ENCODE measurements at places on chromosomes 5 and 9.

DNA sequence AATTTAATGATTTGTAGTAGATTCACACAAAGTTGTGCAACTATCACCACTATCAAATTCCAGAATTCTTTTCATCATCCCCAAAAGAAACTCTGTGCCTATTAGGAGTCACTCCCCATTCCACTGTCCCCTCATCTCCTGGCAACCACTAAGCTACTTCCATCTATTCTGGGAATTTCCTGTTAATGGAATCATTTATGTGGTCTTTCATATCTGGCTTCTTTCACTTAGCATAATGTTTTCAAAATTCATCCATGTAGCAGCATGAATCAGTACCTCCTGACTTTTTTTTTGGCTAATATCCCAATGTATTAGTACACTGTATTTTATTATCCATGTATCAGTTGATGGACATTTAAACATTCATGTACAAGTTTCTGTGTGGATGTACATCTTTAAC lies 157.6 kb downstream of the TTC39B start:
- DNase-seq: no peak

- no peak for DNase-seq
These were observed 106.3 kb downstream of the HOMER1 start for GRCh38 chr5:79407591-79407990.

DNA sequence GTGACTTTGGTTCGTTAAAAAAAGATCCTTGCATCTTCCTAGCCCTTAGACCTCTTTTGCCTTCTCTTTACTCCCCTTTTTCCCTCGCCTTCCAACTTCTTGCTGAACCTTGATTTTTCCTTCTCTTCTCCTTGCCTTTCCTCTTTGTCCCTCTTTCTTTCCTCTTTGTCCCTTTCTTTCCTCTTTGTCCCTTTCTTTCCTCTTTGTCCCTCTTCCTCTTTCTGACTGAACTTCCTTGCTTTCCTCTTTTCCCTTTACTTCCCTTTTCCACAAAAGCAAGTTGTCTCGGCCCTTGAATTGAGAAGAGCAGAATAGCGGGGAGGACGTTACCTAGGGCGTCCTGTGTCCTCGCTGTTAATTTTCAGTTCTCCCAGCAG lies 1.4 kb upstream of the MLLT3 start:
- DNase-seq: no peak

DNA sequence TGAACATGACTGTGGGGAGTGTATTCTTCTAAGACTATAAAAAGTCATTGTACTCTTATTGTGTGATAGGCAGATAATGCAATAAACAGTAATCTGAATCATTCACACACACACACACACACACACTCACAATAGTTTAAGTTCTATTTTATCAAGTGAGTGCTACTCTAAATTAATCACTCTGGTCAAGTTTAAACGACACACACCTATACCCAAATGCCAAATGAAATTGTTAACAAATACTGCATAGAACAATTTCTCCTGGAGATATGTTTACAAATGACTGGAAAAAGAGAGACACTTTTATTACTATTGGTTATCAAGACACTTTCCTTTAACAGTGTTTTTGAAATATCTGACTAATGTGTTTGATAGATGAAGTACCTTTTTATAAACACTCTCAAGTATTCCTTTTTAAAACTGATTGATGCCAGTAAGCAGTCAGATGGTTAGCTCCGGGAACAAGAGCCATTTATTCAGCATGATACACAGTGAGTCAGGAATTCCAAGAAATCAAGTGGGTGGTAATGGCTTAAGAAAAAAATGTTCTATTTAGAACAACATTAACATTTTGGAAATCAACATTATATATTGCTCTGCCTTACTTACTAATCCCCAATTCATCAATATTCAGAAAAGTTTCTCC lies 521.6 kb upstream of the ST8SIA4 start:
- DNase-seq: no peak

GRCh38 chr9:96644137-96644536 lies 11.0 kb downstream of the PRXL2C start:
- DNase-seq: no peak

DNA sequence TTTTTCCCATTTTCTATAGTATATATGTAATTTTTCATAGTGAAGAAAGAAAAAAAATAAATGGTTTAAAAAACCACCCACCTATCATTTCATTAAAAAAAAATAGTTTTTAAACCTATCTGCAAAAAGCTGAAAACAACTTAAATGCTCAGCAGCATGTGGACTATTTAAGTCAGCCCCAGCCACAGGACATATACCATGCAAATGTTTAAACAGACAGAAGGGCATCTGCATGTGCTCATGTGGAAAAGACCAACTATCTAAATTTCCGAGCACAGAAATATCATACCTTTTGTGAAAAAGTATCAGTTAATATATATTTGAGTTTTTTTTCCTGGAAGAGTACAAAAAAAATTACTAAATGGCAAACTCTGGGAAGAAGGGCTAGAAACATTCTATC lies 143.4 kb downstream of the EPB41L4A start:
- DNase-seq: no peak

DNA sequence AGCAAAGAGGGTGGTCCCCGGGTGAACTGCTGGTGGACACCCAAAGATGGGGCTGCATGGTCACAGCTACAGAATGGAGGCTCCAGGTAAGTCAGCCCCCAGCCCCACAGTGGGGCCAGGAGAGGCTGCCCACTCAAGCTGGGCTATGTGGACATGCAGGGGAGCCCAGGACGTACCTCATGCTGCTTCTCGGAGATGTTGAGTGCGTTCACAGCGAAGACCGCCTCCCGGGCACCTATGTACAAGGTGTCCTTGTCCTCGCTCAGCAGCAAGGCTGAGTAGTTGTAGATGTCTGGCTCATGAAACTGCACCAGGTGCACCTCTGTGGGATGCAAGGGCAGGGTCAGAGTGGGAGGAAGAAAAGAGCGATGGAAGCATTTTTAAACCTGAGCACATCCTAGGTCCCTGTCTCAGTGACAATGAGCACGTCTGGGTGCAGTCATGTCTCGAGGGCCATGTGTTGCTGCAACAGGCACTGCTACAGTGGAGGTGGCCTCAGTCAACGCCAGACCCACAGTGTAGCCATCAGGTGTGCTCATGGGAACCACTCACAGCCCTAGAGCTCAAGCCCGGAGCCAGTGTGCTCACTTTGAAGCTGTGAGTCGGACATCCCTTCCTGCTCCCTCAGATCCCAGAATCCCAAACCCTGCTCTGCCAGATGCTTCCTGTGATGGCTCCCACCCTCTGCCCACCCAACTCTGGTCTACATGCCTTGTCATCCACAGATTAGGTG lies 84.6 kb downstream of the SECISBP2 start:
- DNase-seq: no peak

DNA sequence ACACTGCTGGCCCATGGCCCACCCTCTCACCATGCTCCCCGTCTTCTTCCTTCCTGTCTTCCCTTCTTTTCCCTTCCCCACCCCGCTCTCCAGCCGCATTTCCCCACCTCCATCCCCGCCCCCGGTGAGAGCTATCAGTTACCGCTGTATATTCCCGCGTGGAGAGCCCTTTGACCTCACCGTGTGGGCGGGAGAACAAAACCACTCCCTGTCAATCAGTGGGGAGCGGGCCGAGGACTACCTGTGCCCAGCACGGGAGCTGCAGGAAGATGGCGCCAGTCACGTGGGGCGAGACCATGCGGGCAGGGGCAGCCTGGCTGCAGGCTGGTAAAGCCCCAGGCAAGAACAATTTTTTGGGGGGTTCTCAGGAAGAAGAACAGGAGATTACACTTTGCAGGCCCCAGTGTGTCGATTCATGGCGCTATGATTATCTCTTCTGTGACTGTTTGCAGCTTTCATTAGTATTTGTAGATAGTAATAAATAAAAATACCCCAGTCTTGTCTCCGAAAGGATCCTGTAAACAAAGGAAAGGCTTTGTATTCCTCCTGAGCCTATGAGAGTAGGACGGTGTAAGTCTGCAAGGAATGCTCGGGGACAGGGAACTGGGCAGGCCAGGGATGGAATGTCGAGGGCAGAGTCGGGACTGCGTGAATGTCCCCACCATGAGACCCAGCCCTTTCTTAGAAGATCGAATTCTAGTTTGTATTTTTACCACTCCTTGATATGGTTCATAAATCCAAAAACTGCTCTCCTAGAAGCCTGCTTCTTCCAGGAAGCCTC lies 14.8 kb upstream of the DMRT1 start:
- no peak for DNase-seq

GRCh38 chr5:73827106-73827450 lies 201.1 kb downstream of the ARHGEF28 start:
- no peak for DNase-seq

DNA sequence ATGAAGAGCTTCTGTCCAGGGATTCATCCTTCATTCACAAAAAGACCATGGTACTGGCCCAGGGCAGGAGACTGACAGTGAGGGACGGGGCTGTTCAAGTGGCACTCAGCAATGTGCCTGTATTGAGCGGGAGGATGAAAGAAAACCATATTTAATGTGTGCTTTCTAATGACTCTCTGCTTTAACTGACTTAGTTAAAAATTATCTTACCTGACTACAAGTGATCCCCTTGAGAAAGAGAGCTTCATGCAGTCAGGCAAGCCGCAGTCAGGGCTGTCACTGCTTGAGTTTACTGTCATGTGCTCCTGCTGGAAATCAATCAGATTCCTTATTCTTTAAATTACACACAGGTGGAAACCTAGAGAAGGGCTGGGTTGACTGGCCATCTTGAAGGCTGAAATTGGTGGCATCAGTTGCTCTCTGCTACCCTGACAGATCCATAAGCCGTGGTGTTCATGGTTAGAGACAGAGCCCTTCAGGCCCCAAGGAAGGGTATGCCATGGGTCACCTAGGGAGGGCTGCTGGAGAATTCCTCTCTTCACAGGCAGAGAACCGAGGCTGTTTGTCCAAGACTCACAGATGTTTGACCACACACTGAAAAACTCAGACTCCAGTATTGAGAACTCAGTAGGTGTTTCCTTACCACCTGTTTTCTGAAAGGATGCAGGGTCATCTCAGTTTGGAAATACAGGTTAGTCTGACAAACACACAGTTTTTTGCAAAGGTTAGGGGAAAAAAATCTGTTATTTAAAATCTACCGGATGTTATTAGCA lies 70.9 kb downstream of the TRIO start:
- DNase-seq: no peak

GRCh38 chr5:104018299-104018698 lies 455.7 kb upstream of the NUDT12 start:
- no peak for DNase-seq

DNA sequence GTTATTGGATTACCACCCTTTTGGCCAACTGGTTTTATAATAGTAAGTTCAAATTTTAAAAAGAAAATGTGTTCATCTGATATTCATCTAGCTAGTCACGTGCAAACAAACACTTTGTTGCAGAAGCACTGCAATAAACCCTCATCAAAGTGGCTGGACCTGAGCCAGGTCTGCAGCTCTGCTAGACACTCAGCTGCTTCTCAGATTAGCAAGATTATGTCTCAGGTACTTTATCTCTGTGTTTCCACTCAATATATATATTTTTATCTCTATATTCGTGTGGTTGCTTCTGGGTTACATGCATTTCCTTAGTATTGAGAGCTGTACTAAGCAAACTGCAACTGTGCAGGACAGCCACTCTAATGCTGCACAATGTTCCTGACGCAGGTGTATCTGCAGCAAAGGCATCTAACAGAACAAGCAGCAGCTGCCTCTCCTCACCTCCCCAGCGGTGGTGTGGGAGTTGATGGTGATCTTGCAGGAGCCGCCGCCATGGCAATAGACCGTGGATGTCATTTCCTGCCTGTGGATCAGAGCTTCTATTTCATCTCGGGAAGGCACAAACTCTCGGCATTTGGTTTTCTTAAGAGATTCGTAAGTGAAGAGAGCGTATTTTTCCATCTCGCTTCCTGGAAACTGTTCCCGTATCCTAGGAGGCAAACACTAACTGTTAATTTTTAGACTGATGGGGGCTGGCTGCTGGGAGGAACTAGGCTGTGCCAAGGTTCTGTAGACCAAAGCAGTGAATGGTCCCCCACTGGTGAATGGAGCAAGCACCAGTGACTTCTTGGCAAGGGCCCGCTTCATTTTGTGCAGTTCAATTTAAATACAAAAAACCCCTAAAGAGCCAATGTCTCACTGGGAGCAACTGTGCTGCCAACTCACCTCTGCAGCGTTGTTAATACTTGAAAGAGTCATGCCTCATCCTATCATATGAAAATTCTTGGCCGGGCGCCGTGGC lies 56.7 kb upstream of the RETREG1 start:
- no peak for DNase-seq

DNA sequence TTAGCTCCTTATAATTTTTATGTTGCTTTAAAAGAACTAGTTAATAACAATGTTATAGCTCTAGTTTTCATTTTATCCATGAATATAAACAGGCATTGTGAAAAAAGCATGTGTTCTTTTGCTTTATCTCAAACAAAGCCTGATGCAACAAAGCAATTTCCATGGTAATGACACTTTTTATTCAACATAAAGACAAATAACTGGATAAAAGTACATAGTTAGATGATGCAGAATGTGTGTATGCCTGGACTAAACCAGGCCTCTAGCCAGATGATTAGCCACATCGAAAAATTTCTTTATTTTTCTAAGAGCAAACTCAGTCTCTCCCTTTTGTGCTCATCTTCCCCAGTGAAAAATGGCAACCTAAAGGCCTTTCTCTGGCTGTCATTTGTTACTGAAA lies 125.6 kb upstream of the TARS1 start:
- DNase-seq: no peak

GRCh38 chr9:116219686-116220085 lies 66.1 kb downstream of the PAPPA start:
- DNase-seq: no peak

GRCh38 chr5:145619806-145620310 lies 215.3 kb downstream of the PRELID2 start:
- DNase-seq: no peak

DNA sequence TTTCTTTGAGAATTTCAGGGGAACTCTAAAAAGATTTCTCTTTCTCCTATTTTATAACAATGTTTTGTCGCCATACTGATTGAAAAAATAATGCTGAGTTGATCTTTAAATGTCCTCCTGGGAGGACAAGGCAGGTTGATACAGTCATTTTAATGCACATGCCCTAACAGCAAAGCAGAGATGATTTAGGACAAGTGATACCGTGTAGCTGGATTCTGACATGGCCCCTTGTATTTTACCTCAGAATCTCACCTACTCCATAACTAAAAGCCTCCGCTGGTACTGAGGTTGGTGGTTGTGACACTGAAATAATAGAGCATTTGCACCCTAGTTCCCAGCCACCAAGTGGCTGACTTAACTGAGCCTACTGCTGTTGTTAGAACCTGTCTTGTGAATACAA lies 811 bp upstream of the LRRTM2 start:
- no peak for DNase-seq

- no peak for DNase-seq
These were observed 160.6 kb downstream of the ZDHHC21 start for GRCh38 chr9:14532456-14533115.
